ENCODE measurements at places on chromosomes 16 and 17. TPM values are rescaled to one million over a fixed set of nuclear protein-coding genes. Genes with fewer than 3 reads are reported as not detected.

DNA sequence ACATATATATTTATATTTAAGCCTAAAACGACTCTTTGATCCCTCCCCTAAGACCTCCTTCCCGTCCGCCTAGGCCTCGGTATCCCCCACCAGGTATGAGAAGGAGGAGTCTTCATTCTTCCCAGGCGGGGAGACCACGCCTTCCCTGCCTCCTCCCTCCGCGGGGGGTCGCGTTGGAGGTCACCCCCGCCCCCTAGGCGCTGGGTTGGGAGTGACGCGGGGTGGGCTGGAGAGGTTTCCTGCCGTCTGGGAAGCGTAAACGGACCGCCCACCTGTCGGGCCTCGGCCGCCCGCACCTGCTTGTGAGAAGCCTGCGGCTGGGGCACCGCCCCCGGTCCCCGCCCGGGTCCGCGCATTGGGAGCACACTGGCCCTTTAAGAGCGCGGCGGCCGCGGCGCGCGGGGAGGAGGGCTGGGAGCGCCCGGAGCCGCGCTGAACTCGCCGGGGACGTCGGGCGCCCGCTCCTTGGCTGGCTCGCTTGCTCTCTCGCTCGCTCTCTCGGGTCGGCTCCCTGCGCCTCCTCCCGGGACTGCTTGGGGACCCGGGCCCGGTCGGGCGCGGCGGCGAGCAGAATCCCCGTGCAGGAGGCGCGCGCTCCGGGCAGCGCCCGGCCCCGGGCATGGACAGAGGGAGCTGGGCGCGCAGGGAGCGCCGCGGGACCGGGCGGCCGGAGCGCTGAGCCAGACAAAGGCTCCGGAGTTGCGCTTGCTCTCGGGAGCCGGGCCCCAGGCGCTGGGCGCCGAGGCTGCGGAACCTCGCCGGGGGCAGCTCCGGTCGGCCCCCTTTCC, at the start of gene MMP15:
TSS of gene MMP15 (plus strand) at position 404 of the 788 bp plus-strand sequence. CDS start 597 bp downstream, outside the sequence.
- DNase-seq, result peak; percentile 73
- H3K27me3 ChIP-seq, result no peaks in the 10 kb centered on the region
- H3K36me3 ChIP-seq, result no peaks in the 10 kb centered on the region
- H3K4me1 ChIP-seq, result peaks cover 10% of the 10 kb centered on the region
- no peak within 1 kb of the TSS for H3K27ac ChIP-seq

DNA sequence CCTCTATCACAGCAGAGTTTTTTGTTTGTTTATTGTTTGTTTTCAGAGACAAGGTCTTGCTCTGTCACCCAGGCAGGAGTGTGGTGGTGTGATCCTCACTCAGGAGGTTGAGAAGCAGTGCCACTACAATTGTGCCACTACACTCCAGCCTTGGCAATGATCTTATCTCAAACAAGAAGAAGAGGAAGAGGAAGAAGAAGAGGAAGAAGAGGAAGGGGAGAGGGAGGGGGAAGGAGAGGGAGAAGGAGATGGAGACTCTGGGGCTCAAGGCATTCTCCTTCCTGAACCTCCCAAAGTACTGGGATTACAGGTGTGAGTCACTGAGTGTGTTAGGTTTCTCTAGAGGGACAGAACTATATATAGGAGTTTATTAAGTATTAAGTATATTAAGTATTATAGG, 17.1 kb upstream of the C17orf58 start:
- no peak for DNase-seq
- H3K27me3 ChIP-seq, result no peaks in the 10 kb centered on the region
- H3K4me1 ChIP-seq, result no peaks in the 10 kb centered on the region
- no peaks in the 10 kb centered on the region for H3K36me3 ChIP-seq

FNDC8 gene
- not detected for total RNA-seq

KRTAP9-2 gene
- not detected for total RNA-seq

- H3K4me3 ChIP-seq, result no peak overlapping the region
- H3K27me3 ChIP-seq, result peaks cover 17% of the 10 kb centered on the region
- no peak overlapping the region for H3K27ac ChIP-seq
- H3K36me3 ChIP-seq, result no peaks in the 10 kb centered on the region
Observed at GRCh38 chr17:54891176-54891821, 9.4 kb upstream of the TOM1L1 start.

DNA sequence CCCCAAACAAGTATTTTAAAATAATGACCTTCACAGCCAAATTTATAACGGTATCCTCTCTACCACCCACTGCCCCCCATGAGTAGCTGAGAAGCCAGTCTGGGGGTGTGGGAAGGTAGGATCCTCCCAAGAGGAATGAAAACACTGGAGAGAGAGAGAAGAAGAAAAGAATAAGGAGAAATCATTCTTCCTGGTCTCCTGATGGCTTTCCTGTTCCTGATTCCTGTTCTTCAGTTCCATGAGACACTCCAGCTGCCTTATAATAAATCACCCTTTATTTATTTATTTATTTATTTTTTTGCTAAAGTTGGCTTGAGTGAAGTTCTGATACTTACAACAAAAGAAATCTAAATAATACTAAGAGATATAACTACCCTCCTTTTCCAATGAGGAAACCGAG, 56.4 kb upstream of the FAM20A start:
- DNase-seq, result no peak
- H3K27ac ChIP-seq, result peak overlapping the region; percentile 6
- H3K36me3 ChIP-seq, result no peaks in the 10 kb centered on the region
- H3K4me1 ChIP-seq, result peaks cover 22% of the 10 kb centered on the region

DNA sequence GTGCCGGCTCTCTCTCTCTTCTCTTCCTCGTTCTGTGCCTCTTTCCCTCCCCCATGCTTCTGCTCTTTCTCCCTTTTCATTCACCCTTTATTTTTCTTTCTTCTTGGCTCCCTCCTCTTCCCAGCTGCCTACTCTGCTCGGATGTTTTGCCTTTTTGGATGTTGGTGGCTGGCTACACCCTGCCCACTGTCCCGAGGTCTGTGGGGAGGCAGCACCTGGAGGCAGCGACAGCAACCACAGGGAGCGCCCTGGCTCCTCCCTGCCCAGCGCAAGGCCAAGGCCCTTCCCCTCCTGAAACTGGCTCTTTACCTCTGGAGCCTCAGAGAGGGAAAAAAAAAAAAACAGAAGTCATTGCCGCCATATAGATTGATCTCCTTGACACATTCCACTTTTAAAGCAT, 20.0 kb downstream of the CLUAP1 start:
- peaks cover 20% of the 10 kb centered on the region for H3K36me3 ChIP-seq
- no peaks in the 10 kb centered on the region for H3K27me3 ChIP-seq
- H3K4me3 ChIP-seq, result no peak overlapping the region
- H3K27ac ChIP-seq, result no peak overlapping the region
- H3K4me1 ChIP-seq, result no peaks in the 10 kb centered on the region

GRCh38 chr17:40168262-40168832, 8.9 kb upstream of the RAPGEFL1 start:
- no peaks in the 10 kb centered on the region for H3K27me3 ChIP-seq
- H3K36me3 ChIP-seq, result peaks cover 75% of the 10 kb centered on the region
- no peaks in the 10 kb centered on the region for H3K4me1 ChIP-seq
- peak; percentile 81 for DNase-seq
- no peak overlapping the region for H3K4me3 ChIP-seq

GRCh38 chr17:74671031-74671771, 41.5 kb downstream of the CD300LF start:
- no peak overlapping the region for H3K27ac ChIP-seq
- H3K4me1 ChIP-seq, result no peaks in the 10 kb centered on the region
- DNase-seq, result peak; percentile 81

- H3K27me3 ChIP-seq, result no peaks in the 10 kb centered on the region
- peak; percentile 57 for DNase-seq
- no peaks in the 10 kb centered on the region for H3K36me3 ChIP-seq
- no peaks in the 10 kb centered on the region for H3K4me1 ChIP-seq
- H3K27ac ChIP-seq, result no peak overlapping the region
- H3K4me3 ChIP-seq, result no peak overlapping the region
Observed at GRCh38 chr17:39653662-39654331, 11.4 kb upstream of the TCAP start.

MPV17L gene
- total RNA-seq, result 2.8 TPM

DNA sequence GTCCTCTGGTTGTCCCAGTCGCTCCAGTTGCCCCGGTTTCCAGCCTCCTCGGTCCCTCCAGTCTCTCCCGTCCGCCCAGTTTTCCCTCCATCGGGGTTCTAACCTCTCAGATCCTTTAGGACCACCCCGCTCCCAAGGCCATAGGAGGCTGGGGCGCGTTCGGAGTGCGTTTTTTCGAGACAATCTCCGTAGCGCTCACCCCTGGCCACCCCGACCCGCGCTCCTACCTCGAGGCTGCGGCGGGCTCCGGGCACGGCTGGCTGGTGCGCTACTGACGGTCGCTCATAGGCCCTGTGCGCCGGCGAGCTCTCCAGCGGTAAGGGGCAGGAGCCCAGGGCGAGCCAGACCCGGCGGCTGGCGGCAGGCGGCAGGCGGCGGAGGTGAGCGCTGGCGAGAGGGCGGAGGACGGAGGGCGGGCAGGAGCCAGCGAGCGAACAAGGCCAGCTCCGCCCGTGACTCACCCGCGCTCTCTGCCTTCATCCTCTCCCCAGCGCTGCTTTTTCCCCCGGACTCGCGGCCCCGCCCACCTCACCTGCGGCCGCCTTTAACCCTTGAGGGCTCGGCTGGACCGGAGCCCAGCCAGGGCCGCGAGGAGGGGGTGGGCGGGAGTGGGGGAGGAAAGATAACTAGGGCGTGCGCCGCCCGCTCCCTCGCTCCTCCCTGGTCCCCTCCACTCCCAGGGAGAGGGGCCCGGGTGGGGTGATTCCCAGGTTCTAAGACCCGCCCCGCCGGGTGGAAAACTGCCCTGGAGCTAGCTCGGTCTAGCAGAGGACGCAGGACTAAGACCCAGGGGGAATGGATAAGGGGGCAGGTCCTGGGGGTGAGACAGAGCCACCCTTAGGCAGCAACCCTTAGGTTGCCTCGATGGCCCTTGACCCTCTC, at the start of gene SP6:
TSS of gene SP6 (minus strand) at position 472 of the 882 bp plus-strand sequence. CDS start 2,734 bp downstream, outside the sequence.
- no peaks in the 10 kb centered on the region for H3K36me3 ChIP-seq
- H3K4me3 ChIP-seq, result peak within 1 kb of the TSS; percentile 57
- no peak within 1 kb of the TSS for H3K27ac ChIP-seq
- peaks cover 4% of the 10 kb centered on the region for H3K4me1 ChIP-seq

GRCh38 chr17:79645777-79646088, 34.9 kb upstream of the RBFOX3 start:
- DNase-seq, result no peak
- peaks cover 14% of the 10 kb centered on the region for H3K27me3 ChIP-seq
- H3K4me3 ChIP-seq, result no peak overlapping the region
- no peaks in the 10 kb centered on the region for H3K36me3 ChIP-seq
- no peaks in the 10 kb centered on the region for H3K4me1 ChIP-seq

COPRS gene
- total RNA-seq, result 105 TPM

WFIKKN1 gene
- total RNA-seq, result not detected

KRTAP16-1 gene
- total RNA-seq, result not detected

DNA sequence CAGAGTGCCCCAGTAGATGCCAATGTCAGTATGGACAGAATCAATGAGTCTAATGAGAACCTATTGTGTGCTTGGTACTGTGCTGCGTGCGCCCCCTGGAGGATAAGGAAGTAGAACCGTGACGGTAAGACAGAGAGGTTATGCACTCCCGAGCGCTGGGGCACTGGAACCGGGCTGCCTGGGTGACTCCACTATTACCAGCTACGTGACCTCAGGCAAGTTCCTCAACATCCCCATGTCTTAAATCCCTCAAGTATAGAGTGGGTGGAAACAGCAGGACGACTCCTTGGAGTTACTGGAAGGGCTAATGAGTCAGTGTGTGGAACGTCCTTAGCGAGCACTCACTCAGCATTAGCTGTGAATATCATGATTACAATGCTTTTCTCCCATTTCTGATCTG, 16.2 kb downstream of the CHST4 start:
- H3K4me1 ChIP-seq, result no peaks in the 10 kb centered on the region
- H3K27ac ChIP-seq, result no peak overlapping the region
- peak; percentile 70 for DNase-seq

GRCh38 chr16:89232107-89232506, 14.6 kb downstream of the ZNF778 start:
- no peaks in the 10 kb centered on the region for H3K4me1 ChIP-seq
- no peaks in the 10 kb centered on the region for H3K27me3 ChIP-seq
- H3K4me3 ChIP-seq, result no peak overlapping the region
- no peak for DNase-seq

Measured in GM23248 (cell line).